ENCODE measurements at places on chromosomes 7 and 10. TPM values are rescaled to one million over a fixed set of nuclear protein-coding genes. Genes with fewer than 3 reads are reported as not detected.

DGKI gene
- not detected for total RNA-seq

NOBOX gene
- total RNA-seq: not detected

NUTM2B gene
- total RNA-seq: 0.99 TPM

DNA sequence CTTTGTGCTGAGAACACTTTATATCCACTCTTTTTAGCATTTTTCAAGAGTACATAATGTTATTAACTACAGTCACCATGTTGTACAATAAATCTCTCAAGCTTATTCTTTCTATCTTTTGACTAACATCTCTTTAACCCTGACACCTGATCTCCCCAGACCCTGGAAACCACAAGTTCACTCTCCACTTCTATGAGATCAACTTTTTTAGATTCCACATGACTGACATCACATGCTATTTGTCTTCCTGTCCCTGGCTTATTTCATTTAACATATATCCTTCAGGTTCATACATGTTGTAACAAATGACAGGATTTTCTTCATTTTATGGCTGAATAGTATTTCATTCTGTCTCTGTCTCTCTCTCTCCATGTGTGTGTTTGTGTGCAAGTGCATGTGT is 15.5 kb downstream of the SLC13A1 start:
- DNase-seq: no peak

DNA sequence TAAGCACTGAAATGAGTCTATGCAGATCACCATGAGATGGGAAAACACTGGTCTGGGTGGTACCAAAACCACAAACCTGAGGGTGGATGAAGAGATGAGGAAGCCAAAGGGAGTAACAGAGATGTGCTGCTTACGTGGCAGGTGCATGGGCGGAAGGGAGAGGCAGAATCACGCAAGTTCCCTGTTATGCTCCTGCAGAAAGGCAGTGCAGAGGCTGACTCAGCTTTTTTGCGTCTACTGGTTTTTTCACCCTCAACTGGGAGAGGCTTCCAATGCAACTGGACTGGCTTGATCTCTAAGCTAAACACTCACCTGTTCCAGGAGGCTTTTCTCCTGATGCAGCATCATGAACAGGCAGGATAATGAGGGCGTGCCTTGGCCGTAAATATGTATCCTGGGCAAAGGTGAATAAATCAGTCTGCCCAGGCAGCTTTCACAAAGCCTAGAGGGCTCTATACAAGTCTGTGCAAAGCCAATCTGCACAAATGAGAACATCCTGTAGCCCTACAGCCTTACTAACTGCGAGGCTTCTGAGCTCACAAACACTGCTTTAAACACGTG is 95.4 kb upstream of the AFAP1L2 start:
- DNase-seq: peak; percentile 51

- DNase-seq: no peak
These were observed 248.4 kb downstream of the BMPER start for GRCh38 chr7:34153656-34154270.

GRCh38 chr7:46583656-46584055 is 662.6 kb upstream of the IGFBP3 start:
- DNase-seq: no peak

- no peak for DNase-seq
These were observed 57.8 kb downstream of the AUTS2 start for GRCh38 chr7:69656077-69656476.

- DNase-seq: no peak
These were observed 150.8 kb downstream of the DGKI start for GRCh38 chr7:137695942-137696341.

- DNase-seq: no peak
These were observed 112.7 kb downstream of the RBM20 start for GRCh38 chr10:110756876-110757275.

GRCh38 chr10:131946321-131946751 is 35.4 kb downstream of the BNIP3 start:
- no peak for DNase-seq

Measured in CD4-positive, alpha-beta T cell (primary cell).